ENCODE measurements at places on chromosomes 4 and X.
A peak's percentile ranks its signal among the peaks of the same experiment; 100 is the strongest.

- DNase-seq: no peak
Measured at GRCh38 chrX:84907324-84907968, 96.2 kb upstream of the APOOL start.

DNA sequence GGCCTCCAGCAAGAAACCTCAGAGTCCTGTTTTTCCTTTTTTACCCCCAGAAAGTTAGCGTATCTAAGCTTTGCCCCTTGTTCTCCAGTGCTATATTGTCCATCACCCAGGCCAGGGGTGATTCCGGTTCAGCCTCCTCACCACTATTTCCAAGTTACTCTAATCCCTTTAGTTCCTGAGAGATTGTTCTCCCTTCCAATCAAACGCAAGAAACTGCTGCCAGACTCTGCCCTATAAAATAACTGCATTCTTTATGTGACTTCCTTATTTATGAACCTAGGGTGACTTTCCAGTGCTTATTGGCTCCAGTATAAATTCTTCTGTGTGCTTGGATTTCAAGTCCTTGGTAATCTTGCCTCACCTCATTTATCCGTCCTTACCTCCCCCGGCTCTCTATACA lies 65.7 kb downstream of the CLCN5 start:
- no peak for DNase-seq

GRCh38 chrX:155105919-155106318 lies 34.6 kb downstream of the BRCC3 start:
- no peak for DNase-seq

GRCh38 chr4:8882239-8882638 lies 10.6 kb upstream of the HMX1 start:
- no peak for DNase-seq

- no peak for DNase-seq
Measured at GRCh38 chr4:42627885-42628646, 28.8 kb downstream of the ATP8A1 start.

GRCh38 chrX:54980334-54980733 lies 13.7 kb downstream of the PFKFB1 start:
- DNase-seq: no peak

- DNase-seq: no peak
Measured at GRCh38 chr4:69765751-69766150, 5.3 kb upstream of the SULT1B1 start.

GRCh38 chr4:97866821-97867556 lies 276.3 kb downstream of the STPG2 start:
- DNase-seq: no peak

GRCh38 chrX:48834383-48834709 lies 1.1 kb downstream of the PCSK1N start:
- no peak for DNase-seq

DNA sequence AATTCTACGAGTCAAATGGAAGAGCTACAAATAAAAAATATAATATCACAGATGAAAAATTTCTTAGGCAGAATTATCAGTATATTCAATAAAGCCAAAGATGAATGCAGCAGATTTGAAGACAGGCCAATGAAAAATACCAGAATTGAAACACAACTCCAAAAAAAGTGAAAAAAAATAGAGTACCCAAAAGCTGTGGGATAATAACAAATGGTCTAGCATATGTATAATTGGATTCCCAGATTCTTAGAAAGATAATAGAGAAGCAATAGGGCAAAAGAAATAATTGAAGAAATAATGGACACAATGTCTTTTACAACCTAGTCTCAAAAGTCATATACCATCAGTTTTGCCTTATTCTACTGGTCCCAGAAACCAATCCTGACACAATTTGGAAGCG lies 4.4 kb downstream of the ANAPC10 start:
- no peak for DNase-seq

DNA sequence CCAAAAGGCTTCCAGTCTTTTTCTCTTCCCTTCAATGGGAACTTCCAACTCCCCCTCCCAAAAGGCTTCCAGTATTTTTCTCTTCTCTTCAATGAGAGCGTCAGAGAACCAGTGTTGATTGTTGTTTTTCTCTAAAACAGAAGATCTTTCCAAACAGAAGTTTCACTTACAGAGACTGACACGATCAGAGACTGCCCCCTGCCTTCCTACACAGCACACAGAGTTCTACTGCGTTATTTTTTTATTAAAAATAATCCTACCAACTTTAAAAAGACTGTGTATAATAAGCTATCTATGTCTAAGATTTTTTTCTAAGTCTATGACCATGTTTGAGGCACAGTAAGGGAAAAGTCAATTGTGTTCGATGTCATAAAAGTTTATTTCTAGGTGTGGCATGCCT lies 3.5 kb upstream of the HTR2C start:
- DNase-seq: no peak

DNA sequence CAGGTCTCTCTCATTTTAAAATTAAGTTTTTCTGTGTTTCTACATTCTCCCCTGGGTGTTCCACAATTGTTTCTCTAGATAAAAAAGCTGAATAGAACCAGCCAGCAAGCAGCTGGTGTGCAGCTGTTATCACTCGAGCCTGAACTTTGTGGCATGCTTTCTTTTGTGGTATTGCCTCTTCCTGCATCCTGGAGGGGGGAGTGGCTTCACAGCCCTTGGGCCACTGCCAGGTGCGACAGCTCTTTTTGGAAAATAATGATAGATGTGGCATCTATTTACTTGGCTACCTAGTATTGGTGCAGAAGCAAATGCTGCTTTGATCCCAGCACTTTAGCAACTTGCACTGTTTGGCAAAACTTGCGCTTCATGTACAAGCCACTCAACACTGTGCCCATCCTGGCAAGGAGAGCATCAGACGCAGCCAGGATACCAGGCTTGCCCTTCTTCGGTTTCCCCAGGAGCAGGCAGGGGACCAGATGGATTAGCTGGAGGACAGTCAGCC lies 69.4 kb downstream of the HMGB2 start:
- peak; percentile 77 for DNase-seq

DNA sequence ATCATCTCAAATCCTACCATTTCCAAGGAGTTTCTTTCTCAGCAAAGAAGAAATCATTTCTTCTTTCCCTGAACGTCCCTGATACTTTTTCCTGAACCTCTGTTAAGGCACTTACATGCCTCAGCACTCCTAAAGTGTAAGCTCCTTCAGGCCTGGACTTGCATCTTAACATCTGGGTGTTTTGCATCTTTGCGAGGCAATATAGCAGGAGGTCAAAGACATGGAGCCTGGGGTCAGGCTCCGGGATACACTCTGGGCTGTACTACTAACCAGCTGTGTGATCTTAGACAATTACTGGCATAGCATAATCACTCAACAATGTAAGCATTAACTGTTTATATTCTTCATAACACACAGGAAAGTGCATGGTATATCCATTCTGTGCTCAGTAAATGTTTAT lies 275.5 kb upstream of the BOD1L1 start:
- DNase-seq: no peak

DNA sequence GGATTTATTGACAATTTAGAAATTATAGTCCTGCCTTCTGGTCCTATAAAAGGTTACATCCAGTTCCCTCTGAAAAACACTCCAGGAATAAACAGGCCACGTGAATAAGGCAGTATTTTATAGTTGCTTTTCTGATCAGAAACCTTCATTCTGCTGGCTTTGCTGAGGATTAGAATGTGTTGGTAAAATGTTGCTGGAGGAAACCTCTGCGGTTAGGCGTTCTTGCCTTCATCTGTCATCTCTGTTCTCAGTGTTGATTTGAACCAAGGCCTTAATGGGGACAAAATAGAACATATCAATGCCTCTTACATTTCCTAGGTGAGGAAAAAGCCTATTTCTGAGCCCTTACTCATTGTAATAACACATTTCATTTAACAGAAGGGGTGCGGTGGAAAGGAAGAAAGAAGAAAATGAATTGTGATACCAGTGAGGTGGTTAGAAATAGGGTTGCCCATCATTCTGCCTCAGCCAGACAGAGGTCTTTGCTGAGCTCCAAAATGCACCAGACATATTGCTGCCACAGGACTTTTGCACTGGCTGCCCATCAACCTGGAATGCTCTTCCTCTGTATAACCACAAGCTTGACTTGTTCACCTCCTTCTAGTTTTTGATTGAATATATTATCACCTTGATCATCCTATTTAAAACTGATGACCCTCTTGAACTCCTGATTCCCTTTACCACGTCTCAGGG lies 18.0 kb upstream of the SPARCL1 start:
- DNase-seq: no peak

- DNase-seq: no peak
Measured at GRCh38 chr4:55884093-55884850, 30.8 kb downstream of the EXOC1 start.

- DNase-seq: no peak
Measured at GRCh38 chrX:49230500-49231232, 2.5 kb downstream of the CACNA1F start.

- DNase-seq: peak; percentile 48
Measured at GRCh38 chrX:22652596-22652995, 347.2 kb upstream of the DDX53 start.

GRCh38 chr4:74018771-74019170 lies 19.7 kb downstream of the CXCL3 start:
- DNase-seq: no peak

GRCh38 chrX:13774696-13775095 lies 40.1 kb downstream of the OFD1 start:
- no peak for DNase-seq

GRCh38 chr4:36133658-36134057 lies 110.7 kb downstream of the ARAP2 start:
- no peak for DNase-seq

- DNase-seq: no peak
Measured at GRCh38 chrX:19630228-19630627, 114.9 kb upstream of the MAP3K15 start.

DNA sequence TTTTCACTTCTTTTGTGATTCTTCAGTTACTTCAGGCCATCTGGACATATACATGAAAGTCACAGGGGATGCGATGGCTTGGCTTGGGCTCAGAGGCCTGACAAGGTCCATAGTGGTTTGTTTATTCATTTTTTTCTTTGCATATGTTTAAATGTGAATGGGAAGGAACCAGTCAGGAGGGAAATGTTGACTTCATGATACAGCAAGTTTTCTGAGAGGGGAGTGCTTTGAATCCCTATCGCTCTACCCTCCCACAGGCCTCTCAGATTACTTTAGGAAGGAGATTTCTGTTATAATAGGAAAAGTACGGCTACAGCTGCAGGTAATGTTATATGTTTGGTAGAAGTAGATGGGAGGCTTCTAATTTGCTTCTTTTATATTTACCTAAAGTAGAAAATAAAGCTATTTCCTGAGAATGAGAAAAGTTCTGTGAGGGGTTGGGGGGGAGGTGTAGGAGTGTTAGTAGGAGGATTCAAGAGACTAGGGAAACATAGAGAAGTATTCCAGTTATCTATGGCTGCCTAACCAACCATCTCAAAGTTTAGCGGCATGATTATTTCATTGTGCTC lies 322.9 kb downstream of the RAPGEF2 start:
- DNase-seq: no peak

DNA sequence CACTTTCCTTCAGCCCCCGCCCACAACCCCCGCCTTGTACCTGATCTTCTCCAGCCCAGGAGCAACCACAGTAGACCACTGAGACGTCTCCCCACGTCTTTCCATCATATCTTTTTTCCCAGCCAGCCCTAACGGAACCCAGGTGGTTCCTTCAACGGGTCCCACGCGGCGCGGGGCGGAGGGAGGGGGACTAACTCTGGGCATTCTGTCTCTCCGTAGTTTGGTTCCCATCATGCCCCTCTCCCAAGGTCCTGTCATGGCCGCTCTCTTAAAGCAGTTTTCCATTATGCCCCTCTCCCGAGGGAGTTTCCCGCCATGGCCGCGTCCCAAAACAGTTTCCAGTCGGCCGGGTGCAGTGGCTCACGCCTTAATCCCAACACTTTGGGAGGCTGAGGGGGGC lies 21.5 kb upstream of the TBL1X start:
- DNase-seq: no peak

DNA sequence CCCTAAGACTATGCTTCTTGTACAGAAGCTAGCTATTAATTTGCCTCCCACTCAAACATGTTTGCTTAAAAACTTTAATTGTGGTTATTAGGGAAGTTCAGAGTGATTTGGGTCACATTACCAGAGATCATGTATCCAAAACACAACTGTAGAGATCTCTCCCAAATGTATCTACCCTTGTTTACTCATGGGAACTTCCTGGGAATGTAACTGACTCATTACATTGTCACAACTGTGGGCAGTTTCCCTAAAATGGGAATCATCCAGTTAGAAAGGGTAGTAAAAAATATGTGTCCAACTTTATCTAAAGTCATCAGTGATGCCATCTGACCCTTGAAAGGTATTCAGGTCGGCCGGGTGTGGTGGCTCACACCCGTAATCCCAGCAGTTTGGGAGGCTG lies 40.3 kb upstream of the GLRA3 start:
- DNase-seq: no peak

DNA sequence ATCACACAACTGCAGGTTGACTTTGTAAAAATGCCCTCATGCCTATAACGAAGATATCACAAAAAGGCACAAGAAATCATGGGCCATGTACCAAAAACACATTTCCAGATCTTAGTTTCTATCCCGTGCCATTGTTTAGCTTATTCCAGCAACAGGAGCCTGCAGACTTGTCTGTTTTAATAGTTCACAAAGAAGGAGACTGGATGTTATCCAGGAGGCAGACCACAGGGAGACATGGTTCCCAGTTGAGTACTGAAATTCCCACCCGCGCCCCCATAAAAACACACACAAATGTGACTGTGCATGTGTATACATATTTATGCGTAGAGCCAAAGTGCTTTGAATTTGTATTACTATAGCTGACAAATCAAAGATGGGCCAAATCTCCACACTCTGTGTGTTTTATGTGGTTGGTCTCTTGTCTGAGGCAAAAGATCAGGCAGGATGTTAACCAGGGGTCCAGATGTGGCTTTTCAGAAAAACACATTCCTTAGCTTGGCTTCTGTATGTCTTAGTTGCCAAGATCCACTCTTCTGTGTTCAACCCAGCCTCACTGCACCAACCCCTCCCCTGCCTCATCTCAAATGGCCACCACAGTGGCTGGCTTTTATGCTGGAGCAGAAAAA lies 469.2 kb upstream of the DIPK2B start:
- peak; percentile 66 for DNase-seq

- DNase-seq: peak; percentile 71
Measured at GRCh38 chr4:575281-576141, 584 bp downstream of the TMEM271 start.

DNA sequence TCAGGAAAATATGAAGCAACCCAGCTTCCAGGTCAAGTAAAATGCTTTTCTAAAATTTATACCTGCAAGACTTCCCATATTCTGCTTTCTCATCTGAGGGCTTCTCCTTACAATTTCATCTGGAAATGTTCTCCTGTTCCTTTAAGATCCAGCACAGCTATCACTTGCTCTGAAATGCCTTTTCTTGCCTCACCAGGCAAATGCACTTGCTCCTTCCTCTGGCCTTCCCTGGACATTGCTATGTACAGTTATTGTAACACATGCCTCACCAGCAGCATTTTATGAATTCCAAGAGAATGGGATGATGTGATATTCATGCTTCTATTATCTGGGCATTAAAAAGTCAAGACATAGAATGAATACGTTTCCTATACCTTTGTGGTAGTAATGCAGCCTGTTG lies 842.1 kb upstream of the INTU start:
- DNase-seq: no peak
